Aorta (tissue), 5 donors: ENCODE measurements at places on chromosomes 4 and X. TPM values are rescaled to one million over a fixed set of nuclear protein-coding genes. Genes with fewer than 3 reads are reported as not detected.

- DNase-seq, result peak; percentile 55
Measured at GRCh38 chrX:132615391-132616131, 126.7 kb upstream of the MBNL3 start.

DNA sequence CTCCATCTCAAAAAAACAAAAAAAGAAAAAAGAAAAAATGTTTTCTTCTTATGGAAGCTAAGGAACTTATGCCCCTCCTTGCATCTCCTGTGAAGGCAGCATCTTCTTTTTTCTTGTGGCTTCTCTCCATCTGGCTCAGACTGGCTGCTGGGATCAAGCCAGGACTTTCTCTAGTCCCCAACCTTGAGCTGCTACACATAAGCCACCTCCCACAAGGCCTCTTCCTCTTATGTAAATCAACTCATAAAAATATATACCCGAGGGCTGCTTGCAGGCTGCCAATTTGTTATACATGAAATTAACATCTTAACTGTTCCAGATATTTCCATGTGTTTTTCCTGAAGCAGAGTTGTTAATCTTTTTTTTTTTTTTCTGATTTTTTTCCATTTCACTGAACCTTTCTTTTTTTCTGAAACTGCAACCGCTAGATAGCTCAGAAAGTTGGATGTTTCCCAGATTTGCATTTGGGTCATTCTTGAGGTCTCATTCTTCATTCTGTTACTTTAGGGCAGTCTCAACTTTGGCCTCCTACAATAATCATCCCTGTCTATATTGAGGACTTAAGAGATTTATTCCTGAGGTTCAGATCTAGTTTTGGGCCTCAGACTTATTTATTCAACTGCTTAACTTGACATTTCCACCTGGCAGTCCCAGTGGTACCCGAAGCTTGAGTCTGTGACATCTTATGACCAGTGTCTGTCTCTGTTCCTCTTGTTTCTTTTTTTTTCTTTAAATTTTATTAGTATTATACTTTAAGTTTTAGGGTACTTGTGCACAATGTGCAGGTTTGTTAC lies 10.3 kb downstream of the SNX25 start:
- DNase-seq, result no peak

GRCh38 chr4:110196871-110197528 lies 1.4 kb downstream of the ELOVL6 start:
- peak; percentile 88 for DNase-seq

GRCh38 chrX:124981420-124981819 lies 338.3 kb upstream of the TEX13C start:
- no peak for DNase-seq

- DNase-seq, result no peak
Measured at GRCh38 chr4:8939160-8939839, 67.7 kb upstream of the HMX1 start.

DNA sequence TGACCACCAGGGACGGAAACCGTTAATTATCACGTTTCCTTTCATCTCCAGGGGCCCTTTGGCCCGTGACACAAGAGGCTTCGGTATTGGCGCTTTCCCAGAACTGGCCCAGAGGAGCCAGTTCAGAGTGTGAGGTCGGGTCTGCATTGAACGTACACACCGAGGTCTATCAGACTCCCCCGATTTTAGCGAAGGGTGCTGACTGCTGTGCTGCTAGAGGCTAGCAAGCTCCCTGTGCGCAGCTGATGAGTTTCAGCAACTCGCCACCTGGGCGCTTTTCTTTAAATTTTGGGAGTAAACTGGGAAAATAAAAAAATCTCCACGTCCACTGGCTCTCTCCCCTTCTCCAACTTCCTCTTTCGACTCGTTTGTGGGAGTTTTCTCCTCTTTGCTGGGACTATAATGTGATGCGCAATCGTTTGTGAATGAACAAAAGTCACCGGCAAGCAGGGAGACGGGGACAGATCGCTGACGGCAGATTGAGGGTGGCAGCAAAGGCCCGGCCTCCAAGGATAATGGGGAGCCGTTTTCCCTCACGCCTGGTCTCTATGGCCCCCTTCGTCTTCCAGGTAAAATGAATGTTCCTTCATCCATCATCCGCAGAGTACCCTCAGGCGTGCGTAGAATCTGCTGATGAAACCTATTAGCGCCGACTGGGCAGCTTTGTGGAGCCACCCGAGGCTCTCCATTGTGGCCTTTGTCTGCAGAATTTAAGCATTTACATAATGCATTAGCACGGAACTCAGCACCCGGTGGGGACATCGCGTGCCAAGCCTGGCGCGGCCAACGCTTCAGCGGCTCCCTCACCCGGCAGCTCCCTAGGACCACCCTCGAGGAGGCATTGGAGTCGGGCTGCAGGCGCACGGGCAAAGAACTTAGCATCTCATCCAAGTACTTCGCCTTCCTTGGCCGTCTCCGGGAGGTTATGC lies 1.6 kb upstream of the LRAT start:
- no peak for DNase-seq

- DNase-seq, result no peak
Measured at GRCh38 chrX:139828033-139828432, 104.8 kb downstream of the ATP11C start.

GRCh38 chr4:120777459-120777858 lies 145.1 kb downstream of the PRDM5 start:
- no peak for DNase-seq

DNA sequence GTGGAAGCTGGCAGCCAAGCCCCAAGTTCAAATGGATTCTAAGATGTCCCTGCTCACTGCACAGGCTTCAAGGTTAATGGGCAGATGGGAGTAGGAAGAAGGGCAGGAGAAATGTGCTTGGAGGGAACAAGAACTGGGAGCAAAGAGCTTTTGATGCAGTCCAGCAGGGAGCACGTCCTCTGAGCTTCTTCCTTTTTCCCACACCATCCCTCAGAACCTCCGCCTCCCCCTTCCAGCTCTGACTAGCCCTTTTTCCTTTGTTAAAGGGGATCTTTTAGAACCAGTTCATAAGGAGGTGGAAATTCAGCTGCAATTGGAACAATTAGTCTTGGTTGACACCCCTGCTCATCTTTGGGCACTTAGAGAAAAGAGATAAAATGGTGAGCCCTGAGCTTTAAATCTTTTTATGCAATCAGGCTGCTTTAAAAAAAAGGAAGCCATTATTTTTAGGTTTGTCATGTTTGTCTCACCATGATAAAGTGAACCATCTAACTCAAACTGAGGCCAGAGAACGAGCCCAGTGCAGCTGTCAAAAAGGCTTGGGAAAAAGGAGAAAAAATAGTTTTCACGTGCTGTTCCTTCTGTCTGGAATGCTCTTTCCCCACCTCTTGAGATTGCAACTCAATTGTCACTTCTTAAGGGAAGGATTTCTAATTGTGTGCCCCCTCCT lies 135.8 kb upstream of the IL1RAPL2 start:
- no peak for DNase-seq

- no peak for DNase-seq
Measured at GRCh38 chr4:43348591-43348990, 456.1 kb downstream of the GRXCR1 start.

DNA sequence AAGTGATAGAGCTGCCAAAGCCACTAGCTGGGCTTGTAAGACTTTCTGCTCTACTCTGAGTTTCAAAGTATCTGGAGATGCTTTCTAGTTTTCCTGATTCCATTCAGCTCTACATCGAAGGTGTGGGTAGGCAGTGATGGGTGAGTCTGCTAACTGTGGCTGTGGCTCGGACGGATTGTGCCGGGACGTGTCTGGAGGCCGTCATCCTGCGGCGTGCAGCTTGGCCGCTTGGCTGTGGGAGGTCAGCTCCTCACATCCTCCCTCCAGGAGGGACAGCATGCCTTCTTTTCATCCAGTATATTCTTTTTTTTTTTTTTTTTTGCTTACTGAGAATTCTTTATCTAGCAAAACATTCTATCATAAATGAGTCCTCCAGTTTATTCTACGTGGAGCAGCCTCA lies 77.9 kb upstream of the AADAT start:
- DNase-seq, result peak; percentile 64

GRCh38 chr4:23759066-23759465 lies 130.8 kb downstream of the PPARGC1A start:
- no peak for DNase-seq

DNA sequence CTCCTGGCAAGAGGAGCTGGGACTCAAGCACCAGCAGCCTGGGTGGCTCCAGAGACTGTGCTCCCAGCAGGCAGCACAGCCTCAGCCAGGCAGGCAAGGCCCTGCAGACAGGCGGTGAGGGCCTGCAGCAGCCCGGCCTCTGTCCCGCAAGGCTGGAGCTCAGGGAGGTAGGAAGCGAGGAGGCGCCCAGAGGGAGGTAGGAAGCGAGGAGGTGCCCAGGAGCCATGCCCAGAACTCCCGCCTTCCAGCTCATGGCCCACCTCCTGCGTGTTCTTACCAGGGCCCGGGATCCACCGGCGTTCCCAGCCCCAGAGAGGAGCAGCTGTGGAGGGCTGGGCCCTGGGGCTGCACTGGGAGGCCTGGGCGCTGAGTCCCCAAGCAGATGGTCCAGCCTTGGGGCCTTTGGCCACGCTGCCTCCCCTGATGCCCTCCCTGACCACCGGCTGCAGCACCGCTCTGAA lies 133.1 kb downstream of the HMX1 start:
- DNase-seq, result no peak

The SPANXB1 gene
- total RNA-seq, result not detected

GRCh38 chr4:64384237-64385203 lies 24.7 kb downstream of the TECRL start:
- no peak for DNase-seq

- DNase-seq, result peak; percentile 33
Measured at GRCh38 chrX:56785442-56785841, 56.4 kb downstream of the NBDY start.

GRCh38 chrX:46917622-46918021 lies 5.4 kb downstream of the JADE3 start:
- DNase-seq, result no peak

The AFF1 gene
- total RNA-seq, result 99.6 TPM

The FOXR2 gene
- total RNA-seq, result not detected

DNA sequence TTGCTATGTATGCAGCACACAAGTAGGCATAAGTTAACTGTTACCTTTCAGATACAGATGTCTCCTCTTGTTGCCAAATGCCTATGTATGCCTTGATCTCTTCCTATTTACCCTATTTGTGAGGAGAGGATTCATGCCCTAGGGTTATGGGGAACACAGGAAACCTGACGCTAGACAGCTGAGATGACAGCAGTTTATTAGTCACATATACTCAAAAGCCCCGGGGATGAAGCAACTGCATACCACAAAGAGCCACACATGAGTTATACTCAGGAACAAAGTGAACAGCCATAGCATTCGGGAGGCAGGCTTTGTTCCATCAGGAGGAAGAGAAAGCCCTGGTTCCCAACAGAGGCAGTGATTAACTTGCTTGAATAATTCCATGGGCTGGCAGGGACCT lies 1011.7 kb upstream of the PCDH7 start:
- no peak for DNase-seq

The BTK gene
- 7.8 TPM for total RNA-seq

- no peak for DNase-seq
Measured at GRCh38 chr4:83503974-83504373, 19.1 kb upstream of the ABRAXAS1 start.

DNA sequence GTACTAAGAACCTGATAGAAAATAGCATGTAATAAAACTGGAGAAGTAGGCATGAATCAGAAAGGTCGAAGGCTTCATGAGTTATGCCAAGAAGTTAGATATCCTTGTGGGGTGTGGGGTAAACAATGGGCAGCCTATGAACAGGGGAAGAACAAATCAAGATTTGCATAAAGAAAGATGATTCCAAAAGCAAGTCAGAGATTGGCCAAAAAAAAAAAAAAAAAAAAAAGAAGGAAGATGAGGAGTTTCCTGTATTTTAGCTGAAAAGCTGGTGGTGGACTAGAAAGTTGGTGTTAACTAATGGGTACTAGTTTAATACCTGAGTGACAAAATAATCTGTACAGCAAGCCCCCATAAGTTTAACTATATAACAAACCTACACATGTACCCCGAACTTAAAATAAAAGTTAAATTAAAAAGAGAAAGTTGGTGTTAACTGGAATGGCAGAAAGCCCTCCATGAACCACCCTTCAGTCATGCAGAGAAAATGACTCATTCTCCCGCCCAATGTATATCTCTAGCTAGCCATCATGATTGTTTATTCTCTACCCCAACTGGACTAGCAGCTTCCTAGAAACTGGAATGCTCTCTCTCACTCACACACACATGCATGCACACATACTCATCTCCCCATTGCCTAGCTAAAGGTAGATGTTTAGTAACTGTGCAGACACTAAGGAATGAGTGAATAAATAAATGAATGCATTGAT lies 41.7 kb downstream of the ATP11C start:
- DNase-seq, result no peak

DNA sequence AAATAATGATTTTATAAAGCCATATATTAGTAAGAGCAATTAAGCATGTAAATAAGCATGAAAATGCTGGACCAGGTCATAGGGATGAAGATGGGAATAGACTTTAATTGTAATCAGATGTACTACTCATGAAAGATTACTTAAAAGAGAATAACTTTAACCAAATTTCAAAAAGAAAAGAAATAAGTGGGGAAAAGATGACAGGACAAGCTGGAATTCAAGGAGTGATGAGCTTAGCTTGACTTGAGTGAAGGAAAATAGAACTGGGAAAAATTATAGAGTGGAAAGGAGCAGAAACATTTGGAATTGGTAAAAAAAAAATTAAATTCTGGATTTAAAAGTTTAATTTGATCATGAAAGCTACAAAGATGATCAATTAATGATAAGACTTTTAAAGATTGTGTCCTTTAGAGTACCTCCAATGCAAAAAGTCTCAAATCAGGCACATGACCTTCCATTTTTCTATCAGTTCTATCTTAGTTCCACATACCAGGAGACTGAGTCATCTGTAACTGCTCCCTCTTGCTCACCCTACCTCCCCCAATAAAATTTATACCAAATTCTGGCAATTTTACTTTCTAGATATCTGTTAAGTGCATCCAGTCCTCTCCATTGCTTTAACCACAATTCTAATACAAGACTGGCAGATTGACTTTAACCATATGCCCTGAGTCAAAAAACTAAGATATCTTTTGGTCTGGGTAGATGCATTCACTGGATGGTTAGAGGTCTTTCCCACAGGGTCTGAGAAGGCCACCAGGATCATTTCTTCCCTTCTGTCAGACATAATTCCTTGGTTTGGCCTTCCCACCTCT lies 56.4 kb upstream of the SLIT2 start:
- DNase-seq, result no peak

DNA sequence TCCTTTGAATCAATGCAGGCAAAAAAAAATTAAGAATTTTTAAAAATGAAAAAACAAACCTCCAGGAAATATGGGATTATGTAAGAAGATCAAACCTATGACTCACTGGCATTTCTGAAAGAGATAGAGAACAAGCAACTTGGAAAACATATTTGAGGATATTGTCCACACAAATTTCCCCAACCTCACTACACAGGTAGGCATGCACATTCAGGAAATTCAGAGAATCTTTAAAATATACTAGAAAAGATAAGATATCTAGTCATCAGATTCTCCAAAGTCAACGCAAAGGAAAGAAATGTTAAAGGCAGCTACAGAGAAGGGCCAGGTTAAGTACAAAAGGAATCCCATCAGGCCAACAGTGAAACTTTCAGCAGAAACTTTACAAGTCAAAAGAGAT lies 85.6 kb downstream of the ANTXR2 start:
- no peak for DNase-seq

DNA sequence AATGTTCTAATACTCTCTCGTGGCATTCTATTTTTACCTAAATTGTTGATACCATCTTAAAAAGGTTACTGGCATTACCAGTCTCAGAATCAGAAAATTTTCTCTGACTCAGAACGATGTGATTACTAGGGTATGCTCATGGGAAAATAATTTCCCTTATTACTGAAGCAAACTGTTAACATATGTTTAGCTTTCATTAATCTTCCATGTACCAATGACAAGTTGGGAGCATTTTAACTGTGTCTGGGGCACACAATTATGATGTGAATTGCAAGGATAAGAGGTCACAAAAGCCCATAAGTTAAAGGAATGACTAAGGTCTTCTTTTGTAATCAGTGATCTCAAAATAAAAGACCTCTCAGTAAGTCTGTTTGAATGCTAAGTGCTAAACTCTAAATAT lies 1254.6 kb downstream of the PCDH18 start:
- no peak for DNase-seq

The FGFRL1 gene
- total RNA-seq, result 28.9 TPM

The RAB41 gene
- total RNA-seq, result not detected
